ENCODE measurements at places on chromosomes 5 and 9.

GRCh38 chr5:7904170-7904569 is 35.2 kb downstream of the MTRR start:
- no peak for DNase-seq

GRCh38 chr5:181120306-181120705 is 10.7 kb downstream of the OR2V1 start:
- DNase-seq = no peak

DNA sequence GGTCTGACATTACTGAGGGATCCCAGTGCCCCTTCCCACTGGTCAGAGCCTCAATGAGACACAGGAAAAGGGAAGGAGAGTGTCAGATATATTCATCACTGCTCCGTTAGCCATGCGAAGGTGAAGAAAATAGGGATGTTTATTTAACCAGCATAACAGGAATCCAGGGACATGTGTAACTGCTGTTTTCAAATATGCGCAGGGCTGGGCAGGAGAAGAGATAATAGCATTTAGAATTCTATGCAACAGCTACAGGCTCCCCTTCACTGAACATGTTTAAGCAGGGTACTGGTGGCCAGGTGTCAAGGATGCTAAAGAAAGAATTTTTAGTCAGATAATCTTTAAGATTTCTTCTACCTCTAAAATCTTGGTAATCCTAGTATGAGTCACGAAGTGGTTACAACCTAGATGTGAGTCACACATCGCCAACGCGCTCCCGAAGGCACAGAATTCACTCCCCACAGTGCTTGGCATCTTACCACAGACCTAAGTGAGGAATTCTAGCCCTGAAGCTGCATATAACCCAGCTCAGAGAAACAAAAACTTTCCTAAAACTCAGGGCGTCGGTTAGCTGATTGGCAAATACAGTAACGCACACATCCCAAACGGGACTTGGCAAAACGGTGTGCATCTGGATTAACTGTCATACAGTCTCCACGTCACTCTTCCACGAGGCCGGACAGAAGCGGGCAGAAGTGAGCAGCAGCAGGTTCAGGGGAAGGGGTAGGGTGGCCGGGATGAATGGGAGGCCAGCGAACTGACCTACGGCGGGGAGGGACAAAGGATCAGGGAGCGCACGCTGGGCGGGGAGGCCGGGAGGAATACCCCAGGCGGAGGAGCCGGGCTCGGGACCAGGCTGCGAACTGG is 1.1 kb downstream of the CTNNAL1 start:
- DNase-seq = peak; percentile 33

DNA sequence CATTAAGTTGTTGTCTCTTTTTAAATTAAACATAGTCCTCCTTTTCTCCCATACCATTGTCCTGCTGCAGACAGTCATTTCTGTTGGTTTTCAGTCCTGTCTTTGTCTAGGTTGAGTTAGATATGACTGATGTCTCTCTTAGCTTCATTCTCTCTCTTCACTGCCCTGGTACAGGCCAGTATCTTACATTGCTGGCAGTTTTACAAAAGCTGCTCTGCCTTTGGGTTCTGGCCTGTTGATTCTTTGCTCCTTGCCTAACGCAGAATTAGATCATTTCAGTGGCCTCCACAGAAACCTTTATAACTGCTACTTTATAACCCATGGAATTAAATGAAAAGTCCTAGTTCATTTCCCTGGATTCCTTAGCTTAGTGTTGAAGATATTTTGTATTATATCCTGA is 33.7 kb downstream of the GPR21 start:
- no peak for DNase-seq

- no peak for DNase-seq
Measured at GRCh38 chr5:31157720-31158119, 35.8 kb upstream of the CDH6 start.

DNA sequence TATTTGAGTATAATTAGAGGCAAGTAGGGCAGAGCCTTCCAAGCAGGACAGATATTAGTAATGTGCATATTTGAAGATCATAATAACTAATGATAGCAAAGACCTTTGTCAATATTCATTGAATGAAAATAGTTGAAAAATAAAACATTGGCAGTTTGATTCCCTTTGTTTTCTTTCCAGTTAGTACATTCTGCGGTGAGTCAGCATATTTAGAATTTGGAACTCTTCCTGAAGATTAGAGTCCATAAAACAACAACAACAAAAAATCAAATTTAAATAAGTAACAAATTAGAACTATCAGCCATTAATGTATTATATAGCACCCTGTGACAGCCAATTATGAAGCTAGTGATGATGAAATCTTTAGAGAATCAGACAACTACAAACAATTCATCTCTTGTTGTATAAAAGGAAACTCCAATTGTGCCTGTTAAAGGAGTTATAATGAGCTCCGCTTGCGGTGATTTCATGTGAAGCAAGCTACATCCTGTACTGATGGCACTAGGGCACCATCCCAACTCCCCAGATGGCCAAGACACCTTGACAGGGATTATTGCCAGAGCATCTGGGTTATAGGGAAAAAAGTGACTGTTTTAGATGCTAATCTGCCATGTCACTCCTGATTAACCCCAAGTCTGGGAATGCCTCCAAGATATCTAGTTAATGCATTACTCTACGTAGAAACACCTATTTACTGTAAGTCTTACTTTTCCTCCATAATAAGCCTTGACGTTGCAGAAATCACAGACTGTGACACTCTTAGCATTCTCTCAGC is 6.8 kb downstream of the IFNA8 start:
- no peak for DNase-seq

- no peak for DNase-seq
Measured at GRCh38 chr9:23254404-23255184, 571.4 kb downstream of the ELAVL2 start.

DNA sequence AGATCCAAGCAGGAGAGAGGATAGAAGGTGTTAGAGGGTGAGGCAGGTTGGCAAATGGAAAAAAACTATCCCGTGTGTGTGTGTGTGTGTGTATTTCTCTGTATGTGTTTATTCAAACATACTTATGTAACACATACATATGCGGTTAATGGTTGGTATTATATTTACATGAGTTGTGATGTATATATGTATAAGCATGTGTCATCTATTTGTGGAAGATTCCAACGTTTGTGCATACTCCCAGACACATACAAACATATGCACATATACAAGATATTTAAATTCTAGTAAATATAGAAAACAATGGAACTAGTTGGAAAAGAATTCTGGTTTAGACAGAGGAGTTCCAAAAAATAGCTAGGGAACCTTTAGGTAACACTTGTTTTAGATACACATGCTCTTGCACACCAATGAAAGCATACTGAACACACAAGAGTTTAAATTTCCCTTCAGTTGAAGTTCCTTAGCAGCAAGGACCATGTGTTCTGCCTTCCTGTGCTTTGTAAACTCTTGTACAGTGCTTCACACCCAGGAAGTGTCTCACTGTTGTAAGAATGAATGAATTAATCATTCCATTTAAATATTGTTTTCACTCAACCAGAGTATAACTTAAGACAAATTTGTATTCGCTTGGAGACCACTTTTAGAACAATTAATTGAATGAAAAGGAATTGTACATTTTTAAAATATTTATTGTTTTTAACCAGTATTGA is 257.8 kb downstream of the FER start:
- no peak for DNase-seq

GRCh38 chr5:143418140-143418866 is 14.8 kb upstream of the NR3C1 start:
- no peak for DNase-seq

DNA sequence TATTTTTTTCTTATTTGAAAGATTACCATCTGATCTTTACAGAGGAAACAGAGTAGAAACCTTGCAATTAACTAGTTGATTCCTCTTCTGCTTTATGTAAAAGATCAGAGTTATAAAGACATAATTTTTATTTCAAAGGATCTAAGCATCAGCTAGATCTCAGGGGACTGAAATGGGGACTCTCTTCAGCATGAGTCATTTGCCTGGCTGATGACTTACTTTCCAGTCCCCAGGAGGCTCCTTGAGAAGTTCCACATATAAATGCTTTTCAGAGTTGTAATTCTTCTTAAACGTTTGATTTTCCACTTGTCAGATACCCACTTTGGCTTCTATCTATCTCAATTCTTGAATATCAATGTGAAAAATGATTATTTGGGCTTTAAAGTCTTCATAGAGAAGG is 389.4 kb downstream of the RAB3C start:
- no peak for DNase-seq

DNA sequence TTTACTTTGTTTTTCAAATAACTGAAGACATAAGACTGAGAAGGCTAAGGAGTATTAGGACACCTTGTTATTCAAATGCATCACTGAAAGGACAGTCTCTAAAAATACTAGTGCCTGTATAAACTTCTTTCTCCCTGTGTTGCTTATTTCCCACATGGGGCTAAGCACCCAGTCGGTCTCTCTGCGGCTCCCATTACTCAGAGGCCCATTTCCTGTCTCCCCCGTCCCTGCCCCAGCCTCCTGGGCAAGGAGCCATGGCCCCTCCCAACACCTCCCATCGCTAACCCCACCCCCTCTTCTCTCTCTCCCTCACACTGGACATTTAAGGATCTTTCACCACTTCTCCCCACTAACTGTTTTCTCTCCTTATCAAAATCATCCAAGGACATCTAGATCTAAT is 81.9 kb downstream of the EBF1 start:
- no peak for DNase-seq

GRCh38 chr5:37660319-37660718 is 179.5 kb downstream of the GDNF start:
- no peak for DNase-seq

GRCh38 chr5:78077369-78078068 is 217.0 kb downstream of the AP3B1 start:
- no peak for DNase-seq

- DNase-seq = no peak
Measured at GRCh38 chr5:120016717-120017382, 387.5 kb downstream of the FAM170A start.

- no peak for DNase-seq
Measured at GRCh38 chr5:174159327-174160114, 114.0 kb downstream of the NSG2 start.

- DNase-seq = no peak
Measured at GRCh38 chr9:69555802-69556201, 116.4 kb downstream of the APBA1 start.

GRCh38 chr5:109141222-109142200 is 268.3 kb downstream of the PJA2 start:
- DNase-seq = no peak

- DNase-seq = no peak
Measured at GRCh38 chr5:25029004-25029403, 384.2 kb upstream of the CDH10 start.

GRCh38 chr5:139574641-139575312 is 13.6 kb downstream of the UBE2D2 start:
- no peak for DNase-seq

DNA sequence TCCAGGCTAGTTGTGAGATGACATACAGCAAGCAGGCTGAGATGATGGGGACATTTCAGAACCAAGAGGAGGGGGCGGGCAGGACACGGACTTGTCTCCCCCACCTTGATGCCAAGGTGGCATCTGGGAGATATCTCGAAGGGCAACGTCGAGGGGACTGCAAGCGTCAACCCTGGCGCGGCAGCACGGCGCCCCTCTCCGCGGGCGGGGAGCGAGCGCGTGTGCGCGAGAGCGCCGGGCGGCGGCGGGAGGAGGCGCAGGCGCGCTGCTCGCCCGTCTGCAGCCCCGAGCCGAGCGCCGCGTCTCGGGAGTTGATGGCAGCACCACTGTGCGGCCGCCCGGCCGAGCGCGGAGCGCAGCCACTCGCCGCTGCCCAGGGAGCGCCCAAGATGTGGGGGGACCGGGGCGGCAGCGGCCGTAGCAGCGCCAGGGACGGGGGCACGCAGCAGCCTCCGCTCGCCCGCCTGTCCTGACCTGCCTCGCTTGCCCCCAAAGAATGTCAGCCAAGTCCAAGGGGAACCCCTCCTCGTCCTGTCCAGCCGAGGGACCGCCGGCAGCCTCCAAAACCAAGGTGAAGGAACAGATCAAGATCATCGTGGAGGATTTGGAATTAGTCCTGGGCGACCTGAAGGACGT is at the start of gene PRR16:
Gene PRR16 (plus strand): TSS at position 310 of the 636 bp plus-strand sequence.
- DNase-seq = no peak

DNA sequence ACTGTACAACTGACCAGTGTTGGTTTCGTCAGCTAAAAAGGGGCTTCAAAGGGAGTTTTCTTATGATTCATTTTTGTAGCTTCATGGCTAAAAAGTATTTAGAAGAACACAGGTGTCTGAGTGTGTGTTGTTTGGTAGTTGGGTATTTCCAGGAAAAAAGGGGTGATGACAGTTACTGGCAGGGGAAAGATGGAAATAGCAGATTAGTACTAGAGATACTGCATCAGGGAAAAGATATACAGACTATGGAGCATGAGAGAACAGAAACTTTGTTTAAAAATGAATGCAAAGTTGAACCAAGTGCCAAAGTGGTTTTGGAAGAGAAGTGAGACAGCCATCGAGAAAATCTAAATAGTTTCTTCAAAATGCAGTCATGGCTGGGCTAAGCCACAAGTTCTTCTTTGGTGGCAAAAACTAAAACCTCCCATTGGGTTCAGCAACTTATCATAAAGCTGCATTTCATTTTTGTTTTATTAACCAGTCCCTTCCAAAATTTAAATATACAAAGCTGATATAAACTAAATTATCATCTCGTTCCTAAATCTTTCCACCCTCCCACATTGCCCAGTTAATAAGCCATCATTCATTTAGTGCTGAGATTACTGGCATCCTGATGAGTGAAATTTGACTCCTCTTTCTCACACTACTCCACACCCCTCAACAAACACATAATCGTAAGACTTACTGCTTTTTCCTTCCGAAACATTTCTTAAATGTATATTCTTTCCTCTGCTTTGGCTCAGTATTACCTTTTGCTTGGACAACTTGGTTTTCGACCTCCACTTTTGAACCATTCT is 33.5 kb downstream of the ELL2 start:
- no peak for DNase-seq

DNA sequence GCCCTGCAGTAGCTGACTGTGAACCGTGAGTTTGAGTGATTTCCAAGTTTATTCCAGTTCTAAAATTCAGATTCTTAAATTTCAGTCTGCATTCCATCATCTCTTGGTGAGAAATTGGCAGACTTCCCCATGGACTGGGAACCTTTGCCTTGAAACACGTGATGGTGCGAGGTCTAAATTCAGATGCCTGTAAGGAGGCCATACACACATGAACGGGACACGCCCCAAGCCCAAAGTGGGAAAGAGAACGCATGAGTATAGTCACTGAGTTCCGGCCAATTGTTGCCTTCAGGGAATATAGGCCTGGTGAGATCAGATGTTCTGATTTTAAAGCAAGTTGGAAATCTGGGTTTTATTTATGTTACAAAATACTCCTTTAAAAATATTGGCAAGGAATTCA is 1084.4 kb upstream of the WWC1 start:
- DNase-seq = no peak

DNA sequence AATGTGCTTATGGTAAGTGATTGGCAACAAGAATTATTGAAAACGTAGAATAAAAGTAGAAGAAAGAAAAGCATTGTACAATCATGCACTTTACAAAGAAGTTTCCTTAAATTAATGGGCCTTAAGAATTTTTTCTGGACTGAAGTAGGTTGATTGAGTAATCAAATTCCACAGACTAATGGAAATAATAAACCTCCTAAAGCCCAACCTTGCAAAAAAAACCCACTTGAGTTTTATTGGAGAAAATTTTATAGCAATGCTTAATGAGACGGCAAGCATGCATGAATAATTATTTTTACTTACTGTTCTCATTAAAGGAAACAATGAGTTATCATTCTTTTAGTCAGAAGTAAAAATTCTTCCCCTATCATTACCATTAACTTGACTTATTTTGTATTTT is 676.1 kb upstream of the C9orf72 start:
- no peak for DNase-seq

- no peak for DNase-seq
Measured at GRCh38 chr9:92719028-92719647, 45.5 kb downstream of the BICD2 start.

- DNase-seq = no peak
Measured at GRCh38 chr9:36289836-36290435, 31.7 kb upstream of the GNE start.

GRCh38 chr9:96486386-96487028 is 36.5 kb downstream of the HABP4 start:
- DNase-seq = no peak

Measured in activated CD4-positive, alpha-beta T cell treated with anti-CD3 and anti-CD28 coated beads, Interleukin-2, amount 50 U/mL, for 1 hour (primary cell).